ENCODE measurements at places on chromosomes 7 and 10.

DNA sequence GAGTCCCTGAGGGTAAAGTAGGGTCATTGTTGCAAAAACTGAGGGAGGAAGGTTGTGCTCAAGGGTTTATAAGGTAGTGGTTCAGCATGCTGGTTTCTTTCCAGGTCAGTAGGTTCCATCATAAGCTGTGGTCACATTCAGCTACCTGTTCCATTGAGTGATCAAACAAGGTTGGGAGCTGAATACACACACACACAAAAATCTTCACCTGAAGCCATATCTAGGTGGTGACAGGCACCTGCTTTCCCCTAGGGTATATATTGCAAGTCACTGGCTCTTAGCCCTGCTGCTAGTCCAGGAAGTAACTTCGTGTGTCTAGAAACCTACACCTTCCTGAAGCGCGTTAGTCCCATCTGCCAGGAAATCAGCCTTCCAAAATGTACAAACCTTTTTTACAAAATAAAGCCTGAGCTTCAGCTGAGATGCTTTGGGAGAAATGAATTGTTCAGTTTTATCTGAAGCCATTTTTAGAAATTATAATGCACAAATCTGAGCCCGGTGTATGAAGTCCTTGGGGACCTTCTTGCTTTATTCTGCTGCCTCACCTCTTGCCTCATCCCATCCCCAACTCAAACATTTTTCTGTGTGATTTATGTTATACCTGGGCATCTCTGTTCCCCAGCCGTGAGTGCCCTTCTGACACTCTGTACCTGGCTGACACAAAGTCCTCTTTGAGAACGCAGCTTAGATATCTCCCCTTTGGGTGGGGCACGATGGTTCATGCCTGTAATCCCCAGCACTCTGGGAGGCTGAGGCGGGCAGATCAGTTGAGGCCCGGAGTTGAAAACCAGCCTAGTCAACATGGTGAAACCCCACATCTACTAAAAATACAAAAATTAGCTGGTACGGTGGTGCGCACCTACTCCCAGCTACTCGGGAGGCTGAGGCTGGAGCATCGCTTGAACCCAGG lies 10.6 kb upstream of the LAMTOR4 start:
- DNase-seq: peak; percentile 52

DNA sequence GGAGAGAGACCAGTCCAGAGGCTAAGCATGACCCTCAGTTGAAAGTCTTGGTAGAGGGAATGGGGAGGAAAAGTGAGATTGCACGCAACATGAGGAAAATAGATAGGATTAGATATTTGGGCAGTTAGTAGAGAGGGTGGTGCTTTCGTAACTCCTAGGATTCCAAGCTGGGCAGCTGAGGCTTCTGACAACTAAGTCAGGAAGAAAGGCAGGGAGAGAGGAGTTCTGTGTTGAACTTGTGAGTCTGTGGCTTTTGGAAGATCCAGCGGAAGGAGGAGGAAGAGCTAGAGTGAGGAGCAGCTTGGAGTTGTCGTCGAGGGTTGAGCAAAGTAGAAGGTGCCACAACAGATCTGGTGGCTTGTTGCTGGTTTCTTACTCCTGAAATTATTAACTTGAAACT lies 21.8 kb downstream of the CUL1 start:
- no peak for DNase-seq

GRCh38 chr10:66176772-66177171 lies 749.1 kb upstream of the LRRTM3 start:
- DNase-seq: no peak

DNA sequence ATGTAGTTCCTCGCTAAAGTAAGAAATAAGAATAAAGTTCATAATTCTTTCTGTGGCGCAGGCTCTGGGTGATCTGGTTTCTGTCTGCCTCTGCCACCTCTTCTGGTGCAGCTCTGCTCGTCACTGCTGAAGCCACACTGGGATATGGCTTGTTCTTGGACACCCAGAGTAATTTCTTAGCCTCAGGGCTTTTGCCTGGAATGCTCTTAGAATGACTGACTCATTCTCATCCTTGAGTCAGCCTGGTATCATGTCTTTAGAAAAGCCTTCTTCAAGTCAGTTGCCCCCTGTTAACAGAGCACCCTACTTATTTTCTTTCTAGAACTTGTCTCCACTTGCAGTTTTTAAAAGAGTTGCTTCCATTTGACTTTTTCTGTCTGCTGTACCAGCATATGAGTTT lies 2.0 kb downstream of the ZSCAN25 start:
- DNase-seq: no peak

DNA sequence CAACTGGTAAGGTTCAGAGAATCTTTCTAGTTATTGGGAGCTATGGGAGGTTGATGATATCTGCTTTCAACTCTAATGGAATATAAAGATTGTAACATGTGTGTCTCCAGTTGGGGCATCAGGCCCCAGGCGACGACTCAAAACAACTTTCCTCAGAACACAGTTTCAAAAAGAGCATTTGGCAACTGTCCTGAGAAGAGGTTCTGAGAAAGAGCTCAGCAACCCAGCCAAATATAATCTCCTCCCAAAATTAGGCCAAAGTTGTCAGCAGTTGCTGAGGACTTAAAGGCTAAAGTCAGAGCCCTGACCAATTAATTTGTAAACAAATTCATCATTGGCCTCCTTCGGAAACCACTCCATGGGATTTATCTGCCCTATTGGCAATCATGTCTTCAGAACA lies 251.1 kb upstream of the NFE2L3 start:
- no peak for DNase-seq

DNA sequence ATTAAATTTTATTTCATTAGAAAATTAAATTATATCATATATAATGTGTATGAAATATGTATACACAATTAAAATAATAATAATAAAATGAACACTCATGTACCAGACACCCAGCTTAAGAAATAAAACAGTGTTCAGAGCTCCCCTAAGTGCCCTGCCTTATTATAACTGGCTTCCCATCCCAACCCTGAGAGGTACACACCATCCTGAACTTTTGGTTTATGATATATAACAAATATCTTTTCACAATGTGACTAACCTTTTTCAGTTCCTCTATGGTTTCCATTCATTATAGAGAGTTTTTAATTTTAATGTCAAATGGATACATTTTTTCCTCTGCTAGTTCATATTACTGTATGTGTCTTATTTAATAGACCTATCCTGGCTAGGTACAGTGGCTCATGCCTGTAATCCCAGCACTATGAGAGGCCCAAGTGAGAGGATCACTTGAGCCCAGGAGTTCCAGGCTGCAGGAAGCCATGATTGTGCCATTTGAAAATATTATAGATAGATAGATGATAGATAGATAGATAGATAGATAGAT lies 24.0 kb upstream of the STEAP2 start:
- DNase-seq: no peak

- no peak for DNase-seq
These were observed 2.7 kb downstream of the IL2RA start for GRCh38 chr10:6059506-6059905.

- no peak for DNase-seq
These were observed 199.9 kb upstream of the KMT2E start for GRCh38 chr7:104814126-104814525.

GRCh38 chr7:130699686-130700085 lies 13.3 kb upstream of the TSGA13 start:
- DNase-seq: no peak

DNA sequence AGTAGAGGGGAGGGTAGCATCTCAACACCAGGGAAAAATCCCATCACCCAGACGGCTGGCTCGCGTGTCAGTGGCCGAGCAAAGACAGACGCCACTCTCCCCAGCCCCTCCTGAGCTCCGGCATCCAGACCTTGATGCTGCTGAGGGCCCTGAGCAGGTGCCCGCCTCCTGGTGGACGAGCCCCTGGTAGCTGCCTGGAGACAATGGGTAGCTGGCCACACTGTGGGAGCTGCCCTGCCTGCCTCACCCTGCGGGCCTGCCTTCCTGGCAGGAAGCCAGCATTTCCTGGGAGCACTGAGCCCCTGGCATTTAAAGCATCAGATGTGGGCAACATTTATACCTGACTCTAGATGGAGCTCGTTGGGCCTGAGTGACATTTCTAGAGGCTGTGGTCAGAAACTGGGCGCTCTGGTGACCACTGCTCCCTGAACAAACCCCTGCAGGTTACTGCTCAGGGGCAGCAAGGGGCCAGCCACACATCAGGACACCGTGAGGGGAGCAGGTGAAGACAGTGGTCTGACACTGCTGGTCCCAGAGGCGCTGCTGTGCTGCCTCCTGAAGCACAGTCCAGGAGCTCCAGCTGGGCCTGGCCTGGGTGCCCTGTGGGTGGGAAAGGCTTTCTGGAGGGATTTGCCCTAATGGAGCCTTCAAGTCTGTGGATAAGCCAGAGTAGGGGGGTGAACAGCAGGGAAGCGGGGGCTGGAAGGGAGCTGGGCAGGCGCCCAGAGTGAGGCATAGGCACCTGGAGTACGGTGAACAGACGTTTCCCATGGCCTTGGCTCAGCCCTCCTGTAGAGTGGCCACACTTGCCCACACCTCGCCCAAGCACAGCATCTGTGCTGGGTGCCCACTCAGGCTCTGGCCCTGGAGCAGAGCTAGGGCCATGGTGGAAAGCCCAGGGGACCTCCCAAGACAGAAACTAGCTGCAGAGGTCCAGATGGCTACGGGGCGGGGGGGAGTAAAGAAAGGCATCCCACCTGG lies 138.7 kb downstream of the MAPK8 start:
- no peak for DNase-seq

GRCh38 chr7:48537561-48537960 lies 366.3 kb downstream of the ABCA13 start:
- DNase-seq: no peak

- DNase-seq: peak; percentile 60
These were observed 17.3 kb upstream of the ADRB1 start for GRCh38 chr10:114026189-114027040.

GRCh38 chr7:122363144-122363543 lies 58.6 kb upstream of the FEZF1 start:
- no peak for DNase-seq

GRCh38 chr10:13765641-13766341 lies 179.0 kb downstream of the PRPF18 start:
- DNase-seq: no peak

DNA sequence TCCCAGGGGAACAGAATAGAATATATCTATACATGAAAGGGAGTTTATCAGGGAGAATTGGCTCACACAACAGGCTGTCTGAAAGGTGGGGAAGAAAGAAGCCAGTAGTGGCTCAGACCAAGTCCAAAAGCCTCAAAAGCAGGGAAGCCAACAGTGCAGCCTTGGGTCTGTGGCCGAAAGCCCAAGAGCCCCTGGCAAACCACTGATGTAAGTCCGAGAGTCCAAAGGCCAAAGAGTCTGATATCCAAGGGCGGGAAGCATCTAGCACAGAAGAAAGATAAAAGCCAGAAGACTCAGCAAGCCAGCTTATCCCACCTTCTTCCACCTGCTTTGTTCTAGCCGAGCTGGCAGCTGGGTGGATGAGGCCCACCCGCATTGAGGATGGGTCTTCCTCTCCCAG lies 172.5 kb downstream of the CCDC71L start:
- DNase-seq: no peak

GRCh38 chr7:148901178-148901577 lies 17.1 kb upstream of the EZH2 start:
- no peak for DNase-seq

GRCh38 chr10:76405922-76406321 lies 974.5 kb downstream of the LRMDA start:
- no peak for DNase-seq

DNA sequence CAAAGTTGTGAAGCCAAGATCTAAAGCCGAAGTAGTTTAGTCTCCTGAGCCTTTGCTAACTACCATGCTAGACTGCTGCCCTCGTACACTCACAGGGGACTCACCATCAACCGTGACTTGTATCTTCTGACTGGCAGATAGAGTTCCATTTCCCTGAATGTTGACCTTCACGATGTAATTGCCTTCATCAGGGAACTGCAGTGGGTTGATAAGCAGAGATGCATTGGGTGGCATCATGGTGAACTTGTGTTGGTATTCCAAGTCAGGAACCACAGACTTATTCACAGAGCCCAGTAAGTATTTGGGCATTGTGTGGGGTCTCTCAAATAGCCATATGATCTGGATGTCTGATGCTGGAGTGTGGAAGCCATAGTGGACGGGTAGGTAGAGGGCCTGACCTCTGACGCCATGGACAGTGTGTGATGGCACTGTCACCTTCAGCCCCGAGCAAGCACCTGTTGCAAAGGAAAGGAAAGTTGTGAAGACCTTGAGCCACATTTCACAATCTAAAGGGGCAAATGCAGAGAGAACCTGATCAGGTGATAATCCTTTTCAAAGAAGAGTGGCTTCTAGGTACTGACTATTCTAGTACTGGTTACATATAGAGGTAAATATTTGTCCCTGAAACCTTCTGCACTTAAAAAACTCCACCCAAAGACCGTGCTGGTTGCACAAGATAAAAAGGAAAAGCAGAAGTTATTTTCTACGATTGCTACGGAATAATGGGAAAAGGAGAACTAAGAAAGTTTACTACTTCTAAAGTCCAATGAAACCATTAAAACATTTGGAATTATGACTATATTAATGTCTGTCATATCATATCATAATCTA lies 7.1 kb downstream of the HEPACAM2 start:
- no peak for DNase-seq

GRCh38 chr7:55951637-55952351 lies at the start of gene MRPS17:
Gene MRPS17 (plus strand): TSS chr7:55951877. CDS start chr7:55953196, 1,319 bp downstream.
- peak; percentile 94 for DNase-seq

- no peak for DNase-seq
These were observed 367.3 kb upstream of the ZWINT start for GRCh38 chr10:56728349-56728748.

GRCh38 chr10:72234560-72235095 lies 18.6 kb upstream of the ASCC1 start:
- DNase-seq: no peak

DNA sequence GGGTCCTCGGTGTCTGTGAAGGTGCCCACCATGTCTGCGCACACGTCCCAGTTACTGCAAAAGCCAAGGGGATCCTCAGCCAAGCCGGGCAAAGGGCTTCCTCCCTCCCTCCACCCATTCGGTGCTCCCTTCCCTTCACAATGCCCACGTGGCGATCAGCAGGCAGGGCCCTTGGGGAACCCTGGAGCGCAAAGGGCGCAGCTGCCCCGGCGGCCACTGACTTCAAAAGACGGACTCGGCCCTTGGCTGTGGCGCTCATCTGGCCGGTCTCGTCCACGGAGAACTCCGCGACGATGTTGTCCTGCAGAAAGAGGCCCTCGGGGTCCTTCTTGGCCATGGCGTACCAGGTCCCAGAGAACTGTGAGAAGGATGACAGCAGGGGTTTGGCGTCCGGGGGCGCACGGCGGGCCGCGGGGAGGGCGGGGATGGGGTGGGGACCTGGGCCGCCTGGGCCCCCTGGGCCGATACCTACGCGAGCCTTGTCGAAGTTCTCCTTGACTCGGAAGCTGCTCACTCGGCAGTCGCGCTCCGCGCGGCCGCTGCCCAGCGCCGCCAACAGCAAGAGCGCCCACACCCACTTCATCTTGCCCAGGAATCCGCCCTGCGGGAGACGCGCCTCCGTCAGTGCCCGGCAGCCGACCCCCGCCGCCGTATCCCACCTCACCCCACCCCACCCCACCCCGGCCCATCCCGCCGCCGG lies 439 bp downstream of the RBP4 start:
- DNase-seq: no peak

All from GM12865 (cell line).